Cardiac muscle cell (in vitro differentiated cells and primary cell): ENCODE measurements at places on chromosomes 2 and 18. TPM values are rescaled to one million over a fixed set of nuclear protein-coding genes. Genes with fewer than 3 reads are reported as not detected.

Gene ABCB11
- total RNA-seq: 0.12 and 0.32 TPM in 2 replicates

Gene APCDD1
- 30.8 and 32.8 TPM in 2 replicates for total RNA-seq

Gene ELOA2
- total RNA-seq: not detected in 2 replicates

Gene NEU2
- not detected in 2 replicates for total RNA-seq

Gene GALR1
- not detected in 2 replicates for total RNA-seq

Gene MSTN
- 0.27 and 0.28 TPM in 2 replicates for total RNA-seq

DNA sequence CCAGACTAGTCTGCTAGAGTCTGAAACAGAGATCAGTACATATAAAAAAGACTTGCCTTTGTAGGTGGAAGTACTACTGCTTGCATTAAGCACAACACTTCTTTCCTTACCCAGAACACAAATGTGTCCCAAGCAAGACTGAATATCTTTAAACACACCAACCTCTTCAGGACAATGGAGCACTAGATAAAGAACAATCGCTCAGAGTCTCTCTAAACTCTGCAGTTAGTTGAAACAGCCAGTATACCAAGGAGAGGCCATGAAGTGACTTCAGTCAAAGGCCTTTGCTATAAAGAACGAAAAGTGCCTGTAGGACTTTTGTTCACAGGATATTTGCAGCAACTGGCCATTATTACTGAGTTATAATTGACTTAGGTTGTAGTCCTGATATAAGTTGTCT, 9.9 kb upstream of the B4GALT6 start:
- DNase-seq: no peak

DNA sequence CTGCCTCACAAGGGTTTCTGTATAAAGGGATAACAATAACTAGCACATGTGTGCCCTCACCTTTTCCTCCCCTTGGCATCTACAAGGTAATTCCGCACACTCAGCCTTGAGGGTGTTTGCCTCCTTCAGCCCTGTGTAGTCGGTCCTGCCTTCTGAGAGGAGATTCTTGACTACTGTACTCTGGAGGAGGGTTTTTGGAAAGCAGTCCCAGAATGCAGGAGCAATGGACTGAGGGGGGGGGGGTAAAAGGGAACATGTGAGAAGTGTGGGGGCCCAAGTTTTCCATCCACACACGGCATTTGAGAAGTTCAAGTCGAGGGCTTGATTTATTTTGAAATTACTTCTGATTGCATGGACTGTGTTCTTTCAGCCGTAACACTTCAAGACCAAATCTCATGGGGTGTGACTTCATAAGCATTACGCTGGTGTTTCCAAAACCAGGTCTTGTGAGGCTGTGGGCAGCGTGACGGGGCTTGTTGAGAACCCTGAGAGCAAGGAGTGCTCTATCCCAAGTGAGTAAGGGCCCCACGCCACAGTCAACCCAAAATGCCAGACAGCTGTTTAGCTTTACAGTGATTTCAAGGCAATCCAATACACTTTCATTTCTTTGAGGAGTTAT, 198.7 kb upstream of the MEIS1 start:
- no peak for DNase-seq

DNA sequence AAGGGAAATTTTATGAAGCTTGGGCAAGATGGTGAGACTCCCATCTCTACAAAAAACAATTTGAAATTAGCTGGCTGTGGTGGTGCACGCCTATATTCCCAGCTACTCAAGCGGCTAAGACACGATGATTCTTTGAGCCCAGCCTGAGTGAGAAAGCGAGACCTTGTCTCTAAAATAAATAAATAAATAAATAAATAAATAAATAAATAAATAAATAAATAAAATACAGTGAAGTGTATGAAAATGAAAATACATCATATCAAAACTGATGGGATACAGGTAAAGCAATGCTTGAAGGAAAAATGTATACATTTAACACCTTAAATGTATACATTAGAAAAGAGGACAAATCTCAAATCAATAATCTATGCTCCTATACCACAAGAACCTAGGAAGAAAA, 15.7 kb downstream of the EXOC6B start:
- DNase-seq: no peak

DNA sequence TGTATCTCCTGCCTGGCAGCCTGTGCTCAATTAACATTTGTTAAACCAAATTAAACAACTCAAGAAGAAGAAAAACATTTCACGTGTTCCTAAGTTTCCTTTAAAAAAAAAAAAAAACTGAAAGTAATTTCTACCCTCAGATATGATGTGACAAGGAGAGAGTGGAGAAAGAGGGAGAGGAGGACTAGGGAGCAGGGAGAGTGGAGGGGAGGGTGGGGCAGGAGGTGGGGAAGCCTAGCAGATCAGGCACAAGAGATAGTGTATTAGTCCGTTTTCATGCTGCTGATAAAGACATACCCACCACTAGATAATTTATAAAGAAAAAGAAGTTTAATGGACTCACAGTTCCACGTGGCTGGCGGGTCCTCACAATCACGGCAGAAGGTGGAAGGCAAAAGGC, 46.4 kb downstream of the CYP1B1 start:
- DNase-seq: no peak

- no peak for DNase-seq
Measured at GRCh38 chr2:201852878-201853415, 46.6 kb downstream of the CDK15 start.

GRCh38 chr2:50712569-50712968, 319.4 kb downstream of the NRXN1 start:
- no peak for DNase-seq

DNA sequence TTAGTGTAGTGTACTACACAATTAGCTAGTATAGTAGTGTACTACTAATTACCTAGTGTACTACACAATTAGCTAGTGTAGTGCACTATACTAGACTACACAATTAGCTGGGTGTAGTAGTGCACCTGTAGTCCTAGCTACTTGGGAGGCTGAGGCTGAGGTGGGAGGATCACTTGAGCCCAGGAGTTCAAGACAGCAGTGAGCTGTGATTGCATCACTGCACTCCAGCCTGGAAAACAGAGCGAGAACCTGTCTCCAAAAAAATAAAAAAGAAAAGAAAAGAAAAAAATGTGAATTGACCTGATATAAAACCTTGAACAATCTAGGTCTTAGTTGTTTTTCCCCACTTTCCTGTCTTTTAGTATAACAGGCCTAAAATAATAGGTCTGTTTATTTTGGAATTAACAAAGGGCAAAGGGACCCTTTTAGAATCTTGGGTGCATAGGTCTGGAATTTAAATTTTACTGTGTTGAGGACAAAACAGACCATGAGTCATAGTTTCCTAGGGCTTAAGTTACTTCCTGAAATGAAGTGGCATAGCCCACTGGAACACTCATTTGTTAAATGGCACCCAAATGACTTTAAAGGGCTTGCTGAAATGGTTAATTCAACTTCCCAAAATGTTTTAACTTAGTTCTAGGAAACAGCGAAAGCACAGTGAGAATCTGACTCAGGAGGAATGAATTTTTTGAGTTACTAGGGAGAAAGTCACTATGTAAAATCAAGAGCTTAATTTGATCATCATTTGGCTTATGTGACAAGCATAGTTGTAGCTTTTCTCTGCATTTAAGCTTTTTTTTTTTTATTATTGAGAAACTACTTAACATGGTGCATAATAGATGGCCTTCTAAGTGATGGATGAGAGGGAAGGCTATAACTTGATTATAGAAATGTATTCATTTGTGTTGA, 50.7 kb upstream of the ARL5A start:
- no peak for DNase-seq

DNA sequence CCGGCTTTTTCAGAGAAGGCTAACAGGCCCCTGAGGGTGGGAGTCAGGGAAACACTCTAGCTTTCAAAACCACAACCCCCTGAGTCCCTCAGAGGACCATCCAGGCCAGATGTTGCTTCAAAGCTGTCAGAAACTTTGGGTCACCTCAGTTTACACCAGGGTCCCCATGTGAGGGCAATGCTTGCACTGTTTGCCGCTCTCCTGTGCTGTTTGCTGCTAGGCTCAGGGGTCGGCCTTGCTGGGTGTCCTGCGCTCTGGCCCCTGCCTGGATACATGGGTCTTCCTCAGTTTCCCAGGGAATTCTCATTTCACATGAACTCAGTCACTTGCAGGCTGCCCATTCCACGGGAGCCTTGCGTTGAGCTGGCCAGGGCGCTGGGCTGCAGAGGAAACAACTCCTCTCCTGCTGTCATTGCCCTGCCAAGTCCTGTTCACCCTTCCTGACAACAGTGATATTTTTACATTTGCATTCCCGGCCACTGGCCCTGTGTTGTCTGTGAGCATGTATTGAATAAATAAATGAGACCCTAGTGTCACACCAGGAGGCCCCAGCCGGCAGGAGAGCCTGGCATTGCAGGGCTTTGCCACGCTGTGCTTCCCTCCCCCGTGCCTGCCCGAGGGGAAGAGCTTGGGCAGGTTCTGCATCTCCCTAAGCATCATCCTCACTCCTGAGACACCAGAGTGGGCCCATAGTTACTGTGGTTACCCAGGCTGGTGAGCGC, 73.2 kb upstream of the RAB6C start:
- DNase-seq: no peak

DNA sequence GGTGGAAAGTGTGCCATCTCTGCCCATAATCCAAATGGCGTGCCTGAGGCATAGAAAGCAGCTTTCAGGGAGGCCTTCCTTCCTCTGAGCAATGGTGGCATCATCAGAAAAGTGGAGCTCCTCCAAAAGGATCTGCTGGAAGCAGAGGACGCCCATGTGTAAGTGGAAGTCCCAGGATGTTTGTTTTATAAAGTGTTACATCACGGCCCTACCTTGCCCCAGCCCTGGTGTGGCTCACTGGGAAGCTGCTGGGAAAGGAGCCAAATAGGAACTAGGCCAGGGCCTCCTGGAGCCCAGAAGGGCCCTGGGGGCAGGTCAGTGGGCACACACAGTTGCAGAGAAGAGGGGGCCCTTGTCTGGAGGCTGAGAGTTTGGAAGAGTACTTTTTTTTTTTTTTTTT, 4.2 kb upstream of the ODC1 start:
- no peak for DNase-seq
